Melanocyte of skin (primary cell): ENCODE measurements at places on chromosomes 3 and 15. TPM values are rescaled to one million over a fixed set of nuclear protein-coding genes. Genes with fewer than 3 reads are reported as not detected.

The MED12L gene
- total RNA-seq: under 0.01 and 0.73 TPM in 2 replicates

The TMEM202 gene
- not detected in 2 replicates for total RNA-seq

The FGF12 gene
- 0.36 and 0.69 TPM in 2 replicates for total RNA-seq

The VEPH1 gene
- total RNA-seq: 44.3 and 259 TPM in 2 replicates

The CISH gene
- 0.67 and 1.1 TPM in 2 replicates for total RNA-seq

The ZBED2 gene
- not detected in 2 replicates for total RNA-seq

The MOBP gene
- under 0.01 and 0.15 TPM in 2 replicates for total RNA-seq

The HHLA2 gene
- not detected in 2 replicates for total RNA-seq

The TMEM266 gene
- total RNA-seq: not detected in 2 replicates

The RAD51 gene
- 2.5 and 3.4 TPM in 2 replicates for total RNA-seq

The GJD2 gene
- not detected in 2 replicates for total RNA-seq

The SERPINI2 gene
- total RNA-seq: not detected in 2 replicates

The ADAMTS17 gene
- total RNA-seq: 0.33 and 2.2 TPM in 2 replicates

The IGSF10 gene
- total RNA-seq: under 0.01 and 0.31 TPM in 2 replicates

The SLC22A14 gene
- total RNA-seq: under 0.01 and 0.15 TPM in 2 replicates

The ATP13A5 gene
- not detected in 2 replicates for total RNA-seq

The SERINC4 gene
- total RNA-seq: under 0.01 TPM in 1 of 2 replicates, not detected in the other

The LINGO1 gene
- 4.0 and 9.1 TPM in 2 replicates for total RNA-seq

The ACKR4 gene
- total RNA-seq: 1.1 and 1.7 TPM in 2 replicates

The CATSPER2 gene
- 1.4 and 1.8 TPM in 2 replicates for total RNA-seq

The UACA gene
- 33.3 and 65.2 TPM in 2 replicates for total RNA-seq

The GPR149 gene
- total RNA-seq: not detected in 2 replicates

The QARS1 gene
- 261 and 283 TPM in 2 replicates for total RNA-seq

The EFHB gene
- 0.67 TPM in 1 of 2 replicates, not detected in the other for total RNA-seq

The NTRK3 gene
- total RNA-seq: not detected in 2 replicates

The ATP1B3 gene
- total RNA-seq: 95.9 and 127 TPM in 2 replicates

The FETUB gene
- total RNA-seq: not detected in 2 replicates

The THAP10 gene
- total RNA-seq: 1.0 and 1.5 TPM in 2 replicates

The OR5K2 gene
- total RNA-seq: not detected in 2 replicates

The PYGO1 gene
- total RNA-seq: 6.3 and 7.7 TPM in 2 replicates

The DAPK2 gene
- 0.69 and 1.8 TPM in 2 replicates for total RNA-seq

The WWTR1 gene
- 66.6 and 91.5 TPM in 2 replicates for total RNA-seq

The CYP8B1 gene
- total RNA-seq: not detected in 2 replicates

The TMEM207 gene
- total RNA-seq: not detected in 2 replicates

The ACOX2 gene
- 1.3 and 2.8 TPM in 2 replicates for total RNA-seq

The GOLGA6D gene
- total RNA-seq: under 0.01 TPM in 2 replicates

The TICRR gene
- 11.9 and 12.0 TPM in 2 replicates for total RNA-seq

The SEMA3B gene
- 5.3 and 12.5 TPM in 2 replicates for total RNA-seq

The NSUN3 gene
- 14.0 and 17.3 TPM in 2 replicates for total RNA-seq

The ACTL6A gene
- total RNA-seq: 31.3 and 36.7 TPM in 2 replicates

The TTLL13 gene
- not detected in 2 replicates for total RNA-seq

The TMC3 gene
- not detected in 2 replicates for total RNA-seq

The IMPG2 gene
- 0.34 and 0.36 TPM in 2 replicates for total RNA-seq

The CCDC33 gene
- total RNA-seq: not detected in 2 replicates

The AHSG gene
- not detected in 2 replicates for total RNA-seq

The ECE2 gene
- total RNA-seq: not detected in 2 replicates
